Fibroblast of pulmonary artery (primary cell): ENCODE measurements at places on chromosomes 12 and 14.

DNA sequence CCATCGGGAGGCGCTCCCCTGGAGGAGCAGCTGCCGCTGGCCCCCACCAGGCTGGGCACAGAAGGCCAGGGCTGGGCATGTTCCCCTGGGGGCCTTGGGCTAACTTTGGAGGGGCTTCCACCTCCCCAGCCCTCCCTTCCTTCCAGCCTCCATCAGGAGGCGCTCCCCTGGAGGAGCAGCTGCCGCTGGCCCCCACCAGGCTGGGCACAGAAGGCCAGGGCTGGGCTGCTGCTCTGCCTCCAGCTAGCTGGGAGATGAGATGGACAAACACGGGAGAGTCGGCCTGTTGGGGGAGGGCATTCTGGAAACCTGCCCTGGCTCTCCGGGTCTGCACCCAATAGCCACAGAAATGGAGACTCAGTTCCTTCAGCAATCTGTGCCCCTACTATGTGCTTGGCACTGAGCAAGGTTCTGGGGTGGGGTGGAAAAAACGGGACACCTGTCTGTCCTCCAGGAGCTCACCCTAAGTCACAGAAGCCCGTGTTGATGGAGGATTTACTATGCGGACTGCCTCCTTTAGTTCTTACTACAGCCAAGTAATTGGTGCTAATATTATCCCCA is 39.0 kb upstream of the CORO1C start:
- no peak for DNase-seq

GRCh38 chr12:106179086-106179485 is 40.3 kb upstream of the NUAK1 start:
- DNase-seq, result no peak

DNA sequence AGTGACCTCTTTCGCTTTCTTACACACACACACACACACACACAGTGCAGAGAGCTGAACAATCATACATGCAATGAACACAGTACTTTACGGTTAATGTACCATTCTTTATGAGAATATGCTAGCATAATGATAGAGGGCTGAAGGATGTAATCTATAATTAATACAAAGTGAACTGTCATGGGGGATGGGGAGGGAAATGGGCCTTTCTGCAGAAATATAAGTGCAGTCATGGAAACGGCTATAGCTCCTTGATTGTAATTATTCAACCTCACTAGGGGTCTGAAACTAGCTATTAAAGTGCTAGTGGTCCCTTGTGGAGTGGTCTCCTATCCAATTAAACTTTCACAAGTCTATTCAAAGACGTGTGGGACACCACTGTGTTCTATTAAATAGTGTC is 443.2 kb upstream of the FOXG1 start:
- DNase-seq, result no peak

DNA sequence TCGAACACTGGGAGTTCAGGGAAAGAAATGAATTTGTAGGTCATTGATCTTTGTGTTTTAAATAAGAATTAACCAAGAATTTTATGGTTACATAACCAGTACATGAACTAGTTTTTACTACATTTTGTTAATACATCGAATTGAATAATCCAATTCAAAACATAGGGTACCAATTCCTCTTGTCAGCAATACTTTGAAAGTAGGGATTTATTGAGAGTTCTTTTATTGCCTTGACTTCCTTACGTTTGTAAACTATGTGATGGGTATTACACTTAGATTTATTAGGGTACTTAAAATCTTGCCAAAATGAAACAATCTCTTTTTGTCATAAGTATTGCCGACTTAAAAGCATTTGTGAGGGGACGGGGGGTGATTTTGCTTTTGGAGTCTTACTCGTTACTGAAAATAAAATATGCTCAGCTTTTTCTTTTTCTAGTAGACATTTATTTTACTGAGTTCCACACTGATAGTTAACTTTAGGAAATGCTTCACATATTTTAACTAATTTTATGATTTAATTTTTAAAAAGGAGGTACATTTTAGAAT is 22.4 kb downstream of the SOCS2 start:
- DNase-seq, result no peak

- no peak for DNase-seq
Observed at GRCh38 chr14:95421741-95422140, 94.7 kb downstream of the SYNE3 start.

- no peak for DNase-seq
Observed at GRCh38 chr14:91496790-91497189, 13.3 kb downstream of the PPP4R3A start.

GRCh38 chr12:88996200-88996788 is 356.0 kb downstream of the DUSP6 start:
- DNase-seq, result peak; percentile 49

DNA sequence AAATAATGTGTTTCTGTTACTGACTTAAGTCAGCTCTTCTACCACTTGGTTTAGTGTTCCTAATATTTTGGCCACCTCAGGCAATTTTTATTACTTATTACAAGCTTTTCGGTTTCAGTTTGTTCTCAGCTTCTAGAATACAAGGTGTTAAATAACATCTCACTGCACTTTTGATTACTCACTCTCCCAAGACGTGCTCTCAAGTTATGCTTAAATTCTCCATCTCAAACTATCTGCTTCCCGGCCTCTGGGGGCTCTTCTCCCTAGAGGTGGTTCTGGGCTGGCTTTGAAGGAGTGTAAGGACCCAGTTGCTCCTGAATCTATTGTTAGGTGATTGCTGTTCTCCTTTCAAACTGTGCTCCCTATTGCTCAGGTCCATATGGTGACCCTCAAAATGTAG is 193.9 kb upstream of the DDHD1 start:
- no peak for DNase-seq

DNA sequence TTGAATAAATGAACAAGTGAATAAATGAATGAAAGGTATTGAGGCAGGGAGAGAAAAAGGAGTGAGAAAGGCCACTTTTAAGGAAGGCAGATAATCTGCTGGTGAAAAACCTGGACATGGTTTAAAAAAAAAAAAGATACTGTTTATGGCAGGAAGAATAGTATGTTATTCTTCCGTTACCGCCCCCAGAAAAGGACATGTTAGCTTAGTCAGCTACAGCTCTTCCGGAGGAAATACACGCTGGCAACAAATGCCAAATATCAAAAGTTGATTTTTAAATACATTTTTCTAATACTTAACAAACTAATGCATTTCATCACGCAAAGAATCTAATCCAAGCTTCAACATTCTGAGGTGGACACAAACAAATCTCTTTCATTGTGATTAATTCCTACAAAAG is 43.2 kb downstream of the SLC5A8 start:
- DNase-seq, result peak; percentile 6

GRCh38 chr12:107511292-107511691 is 174.3 kb upstream of the PWP1 start:
- DNase-seq, result peak; percentile 14

DNA sequence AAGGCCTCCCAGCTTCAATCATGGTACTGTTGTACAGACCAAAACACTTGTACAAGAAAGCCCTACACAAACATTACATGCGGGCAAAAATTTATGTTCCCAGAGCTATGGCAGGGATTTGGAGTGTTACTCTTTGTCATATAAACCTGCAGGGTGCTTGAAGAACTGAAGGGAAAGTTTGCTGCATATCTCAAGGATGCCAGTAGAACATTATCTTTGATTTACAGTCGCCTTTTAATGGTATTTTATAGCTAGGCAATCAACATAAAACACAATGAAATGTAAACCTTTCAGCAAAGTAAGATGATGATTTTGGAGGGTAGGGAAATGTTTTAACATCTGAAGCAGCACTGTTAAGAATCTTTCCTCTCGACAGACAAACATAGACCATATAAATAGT is 305.6 kb downstream of the KCNH5 start:
- DNase-seq, result no peak

GRCh38 chr14:68254669-68255527 is 435.3 kb downstream of the RAD51B start:
- no peak for DNase-seq

DNA sequence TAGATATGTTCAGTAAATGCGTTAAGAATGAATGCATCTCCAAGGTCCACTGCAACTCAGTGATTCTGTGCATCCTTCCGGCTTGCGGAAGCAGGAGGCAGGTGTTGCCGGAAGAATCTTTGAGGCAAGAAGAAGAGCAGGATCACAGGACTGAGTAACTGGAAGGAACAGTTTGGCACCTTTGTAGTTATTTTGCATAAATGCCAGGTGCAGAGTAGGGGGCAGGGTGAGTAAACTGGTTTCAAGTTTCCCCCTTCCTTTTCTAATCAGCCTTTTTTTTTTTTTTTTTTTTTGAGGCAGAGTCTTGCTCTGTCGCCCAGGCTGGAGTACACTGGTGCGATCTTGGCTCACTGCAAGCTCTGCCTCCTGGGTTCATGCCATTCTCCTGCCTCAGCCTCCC is 22.3 kb downstream of the DYRK4 start:
- no peak for DNase-seq

- DNase-seq, result no peak
Observed at GRCh38 chr12:79098530-79098929, 234.0 kb downstream of the SYT1 start.

DNA sequence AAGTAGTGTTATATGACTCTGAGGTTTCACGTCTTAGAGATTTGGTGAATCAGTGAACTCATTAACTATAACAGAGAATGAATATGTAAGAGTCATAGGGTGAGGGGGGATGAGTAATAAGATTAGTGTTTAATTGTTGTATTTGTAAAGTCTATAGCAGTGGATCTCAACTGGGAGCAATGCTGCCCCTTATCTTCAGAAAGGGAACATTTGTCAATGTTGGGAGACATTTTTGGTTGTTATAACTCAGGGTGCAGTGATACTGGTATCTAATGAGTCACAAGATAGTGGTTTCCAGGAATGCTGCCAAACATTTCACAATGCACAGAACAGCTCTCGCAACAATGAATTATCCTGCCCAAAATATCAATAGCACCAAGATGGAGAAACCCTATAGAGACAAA is 1193.7 kb downstream of the GALC start:
- peak; percentile 96 for DNase-seq

DNA sequence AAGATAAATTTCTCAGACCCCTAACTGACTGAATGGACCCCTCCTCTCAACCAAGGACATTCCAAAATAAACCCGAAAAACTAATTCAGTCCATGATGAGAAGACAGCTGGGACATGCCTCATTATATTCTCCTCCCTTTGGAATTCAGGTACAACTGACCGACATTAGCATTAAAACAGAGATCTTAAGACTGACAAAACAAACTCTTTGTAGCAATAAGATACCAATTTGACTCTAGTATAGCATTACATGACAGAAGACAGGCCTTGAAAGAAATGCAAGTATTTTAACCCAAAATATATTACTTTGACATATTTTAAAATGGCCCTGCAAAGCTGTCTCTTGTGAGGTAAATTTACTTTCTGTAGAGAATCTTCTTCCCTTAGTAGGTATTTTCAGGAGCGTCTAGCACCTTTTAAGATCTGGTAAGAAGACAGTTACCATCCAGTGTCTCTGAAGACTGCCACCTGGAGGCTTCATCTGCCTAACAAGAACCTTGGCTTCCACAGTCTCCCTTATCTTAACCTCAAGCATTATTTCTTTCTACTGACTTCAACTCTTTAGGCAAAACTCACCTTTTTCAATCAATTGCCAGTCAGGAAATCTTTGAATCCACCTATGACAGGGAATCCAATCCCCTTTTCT is 957.5 kb downstream of the SLC6A15 start:
- peak; percentile 4 for DNase-seq

DNA sequence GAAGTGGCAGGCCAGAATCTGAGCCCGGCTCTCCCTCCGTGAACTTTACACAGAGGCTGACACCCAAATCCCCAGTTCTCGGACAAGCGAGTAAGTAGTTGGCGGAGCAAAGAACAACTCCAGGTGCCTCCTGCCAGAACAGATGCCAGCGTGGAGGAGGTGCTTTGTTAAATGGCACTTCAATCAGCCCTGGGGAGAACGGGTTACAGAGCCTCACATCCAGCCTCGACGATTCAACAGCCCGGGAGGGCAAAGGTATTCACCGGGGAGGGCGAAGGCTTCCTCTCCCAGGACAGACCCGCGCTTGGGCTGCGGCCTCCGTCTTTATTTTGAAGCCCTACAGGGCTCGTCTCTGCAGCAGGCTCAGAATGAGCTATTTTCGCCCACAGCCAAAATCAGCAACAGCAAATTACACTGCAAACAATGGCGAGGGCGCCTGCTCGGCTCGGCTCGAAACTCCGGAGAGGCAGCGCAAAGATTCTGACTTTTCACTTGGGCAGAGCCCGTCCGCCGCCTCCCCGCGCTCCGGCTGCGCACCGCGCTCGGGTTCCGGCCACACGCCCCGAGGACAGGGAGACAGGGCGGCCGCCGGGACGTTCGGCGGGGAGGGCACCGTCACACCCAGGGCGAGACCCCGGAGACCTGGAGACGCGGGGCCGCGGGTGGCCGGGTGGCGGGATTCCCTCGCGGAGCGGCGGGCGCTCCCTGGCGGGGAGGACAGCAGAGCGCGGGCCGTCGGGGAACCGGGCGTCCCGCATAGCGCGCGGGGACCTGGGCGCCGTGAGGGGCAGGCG is 811 bp downstream of the TMCC3 start:
- peak; percentile 50 for DNase-seq

- DNase-seq, result peak; percentile 35
Observed at GRCh38 chr12:92553389-92553788, 149.4 kb upstream of the PLEKHG7 start.

GRCh38 chr14:100419856-100420255 is 96.7 kb downstream of the SLC25A47 start:
- no peak for DNase-seq

DNA sequence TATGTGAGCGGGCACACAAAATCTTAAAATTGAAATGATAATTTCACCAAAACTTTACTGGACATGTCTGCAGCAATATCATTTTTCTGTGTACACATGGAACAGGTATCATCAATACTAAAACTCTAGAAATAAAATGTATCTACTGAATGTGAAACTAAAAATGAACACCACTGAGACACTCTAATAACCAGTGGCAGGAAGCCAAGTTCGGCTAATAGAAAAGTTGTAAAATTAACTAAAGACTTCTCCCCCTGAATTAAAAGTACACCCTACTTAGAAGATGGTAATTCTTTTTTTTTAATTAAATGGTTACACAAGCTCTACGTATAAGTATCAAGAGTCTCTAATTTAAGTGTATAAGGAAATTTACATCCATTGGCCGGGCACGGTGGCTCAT is 227.2 kb downstream of the MED13L start:
- no peak for DNase-seq
